ENCODE measurements at places on chromosomes 7 and 10. TPM values are rescaled to one million over a fixed set of nuclear protein-coding genes. Genes with fewer than 3 reads are reported as not detected.

GRCh38 chr10:132363921-132364593, 32.1 kb downstream of the LRRC27 start:
- DNase-seq, result peak; percentile 48

DNA sequence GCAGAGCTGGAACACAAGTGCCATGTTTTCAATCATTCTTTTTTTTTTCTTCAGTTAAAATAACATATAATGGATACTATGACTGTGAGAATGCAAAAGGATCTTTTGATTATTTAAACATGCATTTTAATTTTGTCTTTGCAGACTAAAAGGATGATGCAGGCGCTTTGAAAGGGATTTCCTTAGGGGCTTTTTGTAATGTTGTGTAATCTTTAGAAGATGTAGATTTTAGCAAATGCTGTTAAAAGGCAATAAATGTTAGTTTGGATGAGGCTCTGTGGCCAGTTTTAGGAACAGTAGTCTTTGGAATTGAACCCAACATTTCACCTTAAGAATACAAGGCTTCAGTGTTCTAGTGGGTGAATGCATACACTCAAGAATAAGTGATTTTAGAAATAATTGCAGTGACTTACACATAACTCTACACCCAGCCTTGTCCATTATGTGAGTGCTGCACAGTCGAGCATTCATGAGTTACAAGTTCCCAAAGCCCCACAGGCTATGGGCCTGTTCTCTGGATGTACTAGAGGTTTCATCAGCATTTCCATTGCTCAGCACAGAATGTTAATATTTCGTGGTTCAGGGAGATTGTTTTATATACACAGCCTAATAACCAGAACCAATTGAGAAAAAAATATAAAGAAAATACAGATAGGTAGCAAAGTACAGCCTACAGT, 11.6 kb downstream of the PAPSS2 start:
- no peak for DNase-seq

GRCh38 chr7:131007439-131008330, 273.7 kb upstream of the KLF14 start:
- peak; percentile 18 for DNase-seq

MBL2 gene
- not detected for total RNA-seq

EBLN1 gene
- total RNA-seq, result not detected

Measured in lung microvascular endothelial cell (primary cell).